Stimulated activated naive CD4-positive, alpha-beta T cell (primary cell): ENCODE measurements at places on chromosomes 12 and 14.

DNA sequence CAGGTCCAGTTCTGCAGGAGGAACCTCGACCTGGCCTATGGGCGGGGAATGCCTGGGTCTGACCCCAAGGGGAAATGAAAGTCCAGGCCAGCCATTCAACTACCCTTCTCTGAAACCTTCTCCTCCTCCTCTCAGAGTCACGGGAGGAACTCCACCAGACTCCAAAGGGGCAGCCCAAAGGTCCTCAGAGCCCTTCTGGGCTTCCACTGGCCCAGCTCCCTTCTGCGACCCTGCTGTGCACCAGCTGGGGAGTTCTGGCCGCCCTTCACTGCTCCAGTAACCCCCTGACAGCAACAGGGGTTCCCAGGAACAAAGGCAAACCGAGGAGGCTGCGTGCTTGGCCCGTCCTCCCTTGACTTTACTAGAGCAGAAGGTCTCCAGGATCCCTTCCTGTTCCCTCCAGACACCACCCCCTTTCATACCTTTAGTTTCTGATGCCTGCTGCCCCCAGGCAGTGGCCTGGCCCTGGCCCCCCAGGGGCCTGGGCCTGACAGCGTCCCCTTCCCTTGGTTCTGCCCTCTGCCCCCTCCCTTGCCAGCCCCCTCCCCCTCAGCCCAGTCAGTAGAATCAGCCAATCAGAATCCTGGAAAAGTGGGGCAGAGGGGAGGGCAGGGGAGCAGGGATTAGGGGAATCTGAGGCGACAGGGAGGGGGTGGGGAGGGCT, 850 bp upstream of the ZNF385A start:
- no peak for DNase-seq

- DNase-seq, result no peak
Observed at GRCh38 chr12:126095748-126096510, 1030.7 kb downstream of the AACS start.

GRCh38 chr14:63933110-63933509, 80.3 kb downstream of the SYNE2 start:
- DNase-seq, result no peak

DNA sequence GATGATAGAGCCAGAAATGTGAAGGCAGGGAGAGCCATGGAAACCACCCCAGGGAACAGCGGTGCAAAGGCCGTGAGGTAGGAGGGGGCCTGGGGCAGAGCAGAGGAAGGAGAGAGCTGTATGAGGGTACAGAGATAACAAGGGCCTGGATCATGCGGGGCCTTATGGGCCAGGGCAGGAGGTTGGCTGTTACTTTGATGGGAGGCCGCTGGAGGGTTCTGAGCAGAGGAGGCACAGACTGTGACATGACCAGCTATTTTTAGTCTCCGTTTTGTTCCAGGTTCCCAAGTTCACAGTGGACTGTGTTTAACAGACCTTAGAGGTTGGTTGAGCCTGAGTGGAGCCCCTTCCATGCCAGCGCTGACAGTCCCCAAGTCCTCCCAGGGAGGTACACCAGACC, 118.6 kb downstream of the GCH1 start:
- no peak for DNase-seq

DNA sequence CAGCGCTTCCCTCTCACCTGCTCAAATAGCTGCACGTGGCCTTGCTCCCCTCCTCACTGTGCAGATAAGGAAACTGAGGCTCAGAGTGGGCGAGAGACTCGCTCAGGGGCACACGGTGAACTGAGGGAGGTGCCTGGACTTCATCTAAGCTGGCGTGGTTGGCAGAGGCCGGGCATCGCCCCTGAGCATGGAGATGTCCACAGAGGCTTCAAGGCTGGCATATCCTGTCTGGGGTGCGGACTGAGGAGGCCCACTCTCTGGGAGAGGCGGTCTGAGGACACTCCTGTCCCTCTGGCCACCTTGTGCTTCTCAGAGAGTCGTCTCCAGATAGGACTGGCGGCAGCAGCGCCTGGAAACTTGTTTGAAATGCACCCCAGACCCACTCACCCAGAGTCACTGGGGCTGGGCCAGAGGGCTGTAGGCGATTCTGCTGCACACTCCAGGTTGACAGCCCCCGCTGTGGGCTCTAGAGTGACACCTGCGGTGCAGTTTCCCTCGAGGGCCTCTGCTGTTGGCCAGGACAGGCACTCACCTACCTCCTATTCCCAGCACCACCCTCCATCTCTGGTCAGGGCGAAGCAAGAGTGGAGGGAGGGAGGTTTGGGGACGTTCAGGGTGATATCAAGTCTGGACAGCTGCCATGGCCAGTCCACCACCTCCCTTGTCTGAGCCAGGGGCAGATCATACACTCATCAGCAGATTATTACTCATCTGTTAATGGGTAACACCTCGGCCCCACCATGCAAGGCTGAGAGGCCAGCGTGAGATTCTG, 11.2 kb upstream of the LBHD2 start:
- no peak for DNase-seq

- DNase-seq, result peak; percentile 51
Observed at GRCh38 chr14:104876251-104876699, 11.2 kb downstream of the CEP170B start.

GRCh38 chr12:87603727-87604126, 425.5 kb downstream of the C12orf50 start:
- DNase-seq, result no peak

GRCh38 chr14:93317210-93317874, 15.5 kb downstream of the BTBD7 start:
- no peak for DNase-seq

DNA sequence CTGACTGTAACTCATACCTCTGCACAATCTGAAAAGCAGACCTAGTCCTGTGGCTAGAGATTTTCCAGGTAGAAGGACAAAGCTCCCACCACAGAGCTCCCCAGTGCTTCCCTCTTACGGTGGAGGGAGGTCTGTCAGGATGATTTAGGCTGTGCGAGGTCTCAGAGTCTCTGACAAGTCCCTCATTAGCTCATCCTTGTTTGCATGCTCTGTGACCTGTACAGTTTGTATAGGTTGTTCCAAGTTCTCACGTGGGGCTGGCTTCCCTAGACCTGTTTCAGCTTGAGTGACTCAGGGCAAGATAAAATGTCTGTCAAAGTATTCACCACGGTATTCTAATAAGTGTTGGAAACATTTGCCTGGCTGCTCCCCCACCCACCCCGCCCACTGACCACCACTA, 34.8 kb downstream of the ASCL1 start:
- no peak for DNase-seq

GRCh38 chr12:131990066-131990979, 40.6 kb downstream of the EP400 start:
- no peak for DNase-seq

GRCh38 chr12:81866081-81866480, 106.9 kb upstream of the PPFIA2 start:
- DNase-seq, result no peak

DNA sequence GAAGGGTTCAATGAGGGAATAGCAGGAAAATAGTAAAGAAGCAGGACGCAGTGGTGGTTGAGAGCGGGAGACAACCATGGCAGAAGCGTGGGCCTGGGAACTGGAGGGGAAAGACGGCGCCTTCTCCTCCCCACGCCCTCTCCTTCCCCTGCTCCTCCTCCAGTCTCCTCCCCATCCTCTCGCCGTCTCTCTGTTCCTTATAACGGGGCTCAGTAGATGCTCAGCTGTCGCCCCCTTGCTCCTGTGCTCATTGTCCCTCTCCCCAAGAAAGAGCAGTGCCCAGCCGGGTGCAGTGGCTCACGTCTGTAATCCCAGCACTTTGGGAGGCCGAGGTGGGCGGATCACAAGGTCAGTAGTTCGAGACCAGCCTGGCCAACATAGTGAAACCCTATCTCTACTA, 142.0 kb downstream of the BCL11B start:
- no peak for DNase-seq

GRCh38 chr14:104981699-104982541, 3.7 kb upstream of the CLBA1 start:
- DNase-seq, result no peak
